Aorta (tissue), 5 donors: ENCODE measurements at places on chromosomes 4 and X. TPM values are rescaled to one million over a fixed set of nuclear protein-coding genes. Genes with fewer than 3 reads are reported as not detected.
A peak's percentile ranks its signal among the peaks of the same experiment; 100 is the strongest.

GRCh38 chrX:136708348-136708747, 60.4 kb downstream of the CD40LG start:
- DNase-seq, result no peak

- DNase-seq, result no peak
Measured at GRCh38 chr4:27428661-27429060, 568.0 kb downstream of the STIM2 start.

DNA sequence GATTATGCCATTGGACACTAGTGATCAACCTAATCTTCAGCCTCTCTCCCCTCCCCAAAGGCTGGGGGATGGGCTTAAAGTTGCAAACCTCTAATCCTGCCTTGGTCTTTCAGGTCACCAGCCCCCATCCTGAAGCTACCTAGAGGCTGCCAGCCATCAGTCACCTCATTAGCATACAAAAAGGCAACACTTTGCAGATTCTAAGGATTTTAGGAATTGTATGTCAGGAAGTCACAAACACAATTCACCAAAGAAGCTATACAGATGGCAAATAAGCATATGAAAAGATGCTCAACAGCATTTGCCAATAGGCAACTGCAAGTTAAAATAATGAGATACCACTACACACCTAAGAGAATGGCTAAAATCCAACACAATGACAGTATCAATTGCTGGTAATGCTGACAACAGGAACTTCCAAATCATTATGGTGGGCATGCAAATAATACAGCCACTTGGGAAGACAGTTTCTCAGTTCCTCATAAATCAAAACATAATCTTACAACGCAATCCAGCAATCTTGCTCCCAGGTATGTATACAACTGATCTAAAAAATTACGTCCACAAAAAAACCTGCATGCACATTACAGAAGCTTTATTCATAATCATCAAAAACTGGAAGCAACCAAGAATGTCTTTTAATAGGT, 9.0 kb upstream of the PIM2 start:
- DNase-seq, result peak; percentile 7

The ARMCX1 gene
- total RNA-seq, result 32.9 TPM

The NUP62CL gene
- 0.96 TPM for total RNA-seq

DNA sequence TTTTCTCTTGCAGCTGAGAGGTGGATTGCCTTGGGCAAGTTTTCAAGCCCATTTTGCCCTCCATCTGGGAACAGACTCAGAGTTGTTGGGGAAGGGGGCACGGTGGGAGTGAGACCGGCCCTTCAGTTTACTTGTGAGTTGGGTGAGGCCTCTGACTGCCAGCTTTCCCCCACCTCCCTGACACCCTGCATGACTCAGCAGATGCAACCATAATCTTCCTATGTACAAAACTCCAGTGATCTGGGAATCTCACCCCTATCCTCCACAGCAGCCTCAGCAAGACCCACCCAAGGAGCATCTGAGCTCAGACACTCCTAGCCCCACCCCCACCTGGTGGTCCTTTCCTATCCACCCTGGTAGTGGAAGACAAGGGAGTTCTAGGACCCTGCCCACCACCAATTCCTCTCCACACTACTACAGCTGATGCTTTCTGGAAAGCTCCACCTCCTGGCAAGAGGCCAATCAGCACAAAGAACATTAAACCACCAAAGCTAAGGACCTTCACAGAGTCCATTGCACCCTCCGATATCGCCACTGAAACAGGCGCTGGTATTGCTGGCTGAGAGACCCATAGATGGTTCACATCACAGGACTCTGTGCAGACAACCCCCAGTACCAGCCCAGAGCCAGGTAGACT, 99.4 kb upstream of the STK26 start:
- DNase-seq, result no peak

The LRP2BP gene
- total RNA-seq, result 2.8 TPM
